ENCODE measurements at places on chromosomes 6 and 20.

DNA sequence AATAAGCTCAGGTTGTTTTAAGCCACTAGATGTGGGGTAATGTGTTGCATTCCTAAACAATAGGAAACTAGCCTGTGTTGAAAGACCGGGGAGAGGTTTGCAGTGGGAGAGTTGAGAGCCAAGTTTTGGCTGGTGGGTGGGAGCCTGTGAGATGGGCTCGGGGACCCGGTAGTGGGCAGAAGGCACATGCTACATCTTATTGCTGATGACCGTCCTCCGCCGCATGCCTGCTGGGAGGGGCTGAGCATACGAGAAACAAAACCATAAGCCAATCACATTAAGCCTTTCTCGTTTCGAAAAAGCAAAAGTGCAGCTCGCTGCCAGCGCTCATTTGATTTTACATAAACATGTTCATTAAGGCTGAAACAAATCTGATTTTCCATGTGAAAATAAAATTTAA is 57.4 kb upstream of the MPC1 start:
- DNase-seq, result no peak

DNA sequence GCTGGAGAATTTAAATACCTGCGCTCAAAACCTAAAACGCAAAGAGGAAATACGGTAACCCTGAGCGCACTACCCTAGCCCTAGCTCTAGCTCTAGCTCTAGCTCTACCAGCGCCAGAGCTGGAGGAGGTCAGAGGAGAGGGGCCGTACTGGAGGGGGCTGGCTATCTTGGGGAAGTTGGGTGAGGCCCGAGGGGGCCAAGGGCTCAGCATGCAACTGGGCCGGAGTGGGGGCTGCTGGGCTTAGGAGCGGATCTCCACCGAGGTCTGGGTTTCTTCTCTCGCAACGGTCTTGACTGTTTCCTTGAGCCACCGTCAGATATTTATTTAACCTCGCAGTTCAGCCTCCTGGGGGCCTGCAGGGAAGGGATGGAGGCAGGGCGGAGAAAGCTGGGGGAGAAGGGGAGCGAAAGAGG is 91.0 kb downstream of the NCR2 start:
- DNase-seq, result peak; percentile 50

DNA sequence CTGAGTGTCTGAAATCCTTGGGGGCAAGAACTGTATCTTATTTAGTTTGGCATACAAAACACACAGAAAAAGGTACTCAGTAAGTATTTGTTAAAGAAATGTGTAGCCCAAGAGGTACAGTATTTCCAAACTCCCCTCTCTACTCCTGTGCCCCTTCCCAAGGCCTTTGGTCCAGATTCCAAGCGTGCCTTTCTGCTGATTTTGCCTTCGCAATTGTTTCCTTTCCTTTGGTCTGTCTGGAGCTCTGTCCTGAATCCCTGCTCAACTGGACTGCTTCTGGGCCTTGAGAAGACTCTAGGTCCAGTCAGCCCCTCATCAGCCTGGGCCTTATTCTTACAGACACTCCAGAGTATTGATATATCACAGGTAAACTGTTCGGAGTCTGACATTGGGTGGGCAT is 122.2 kb upstream of the SYNCRIP start:
- DNase-seq, result no peak

GRCh38 chr6:106396426-106397220 is 36.1 kb downstream of the CRYBG1 start:
- no peak for DNase-seq

- DNase-seq, result no peak
These were observed 9.6 kb upstream of the IL17A start for GRCh38 chr6:52176550-52176949.

- DNase-seq, result no peak
These were observed 23.8 kb upstream of the ADIG start for GRCh38 chr20:38557174-38557573.

GRCh38 chr20:62285151-62285550 is 17.6 kb upstream of the ADRM1 start:
- DNase-seq, result no peak

- DNase-seq, result peak; percentile 64
These were observed 9.7 kb upstream of the ZNF334 start for GRCh38 chr20:46523108-46523507.

- no peak for DNase-seq
These were observed 88.5 kb downstream of the BCAS1 start for GRCh38 chr20:53981752-53982437.

DNA sequence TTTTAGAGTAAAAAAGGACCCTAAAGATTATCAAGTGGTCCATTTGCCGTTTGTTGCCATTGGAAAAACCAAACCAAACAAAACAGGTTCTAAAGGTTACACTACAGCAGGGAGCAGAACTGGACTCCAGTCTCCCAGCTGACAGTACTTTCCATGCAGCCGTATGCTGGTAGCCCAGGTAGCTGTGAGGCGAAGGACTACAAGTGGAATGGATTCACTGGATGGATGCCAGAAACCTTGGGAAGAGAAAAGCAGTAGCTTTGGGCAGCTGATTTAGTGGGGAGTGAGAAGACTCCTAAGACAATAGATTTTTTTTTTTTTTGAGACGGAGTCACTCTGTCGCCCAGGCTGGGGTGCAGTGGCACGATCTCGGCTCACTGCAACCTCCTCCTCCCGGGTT is 88.3 kb downstream of the SASH1 start:
- no peak for DNase-seq

- no peak for DNase-seq
These were observed 38.0 kb downstream of the TNFAIP3 start for GRCh38 chr6:137904822-137905617.

DNA sequence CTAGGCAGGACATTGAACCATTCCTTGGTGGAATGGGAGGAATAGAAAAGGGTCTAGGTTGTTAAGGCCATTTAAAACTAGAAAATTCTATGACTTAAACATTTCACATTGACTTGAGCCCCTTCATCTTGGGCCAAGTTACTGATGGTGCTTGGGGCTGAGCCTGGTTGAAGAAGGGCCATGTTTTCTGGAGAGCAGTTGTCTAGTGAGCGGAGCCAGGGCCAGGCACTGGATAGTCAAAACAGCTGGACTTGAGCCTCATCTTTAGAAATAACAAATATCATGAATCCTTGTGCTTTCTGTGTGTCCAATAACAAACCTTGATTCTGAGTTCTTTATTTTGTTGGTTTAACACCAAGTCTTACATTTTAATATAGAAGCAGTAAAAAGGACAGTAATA is 134.6 kb upstream of the TCF21 start:
- no peak for DNase-seq

DNA sequence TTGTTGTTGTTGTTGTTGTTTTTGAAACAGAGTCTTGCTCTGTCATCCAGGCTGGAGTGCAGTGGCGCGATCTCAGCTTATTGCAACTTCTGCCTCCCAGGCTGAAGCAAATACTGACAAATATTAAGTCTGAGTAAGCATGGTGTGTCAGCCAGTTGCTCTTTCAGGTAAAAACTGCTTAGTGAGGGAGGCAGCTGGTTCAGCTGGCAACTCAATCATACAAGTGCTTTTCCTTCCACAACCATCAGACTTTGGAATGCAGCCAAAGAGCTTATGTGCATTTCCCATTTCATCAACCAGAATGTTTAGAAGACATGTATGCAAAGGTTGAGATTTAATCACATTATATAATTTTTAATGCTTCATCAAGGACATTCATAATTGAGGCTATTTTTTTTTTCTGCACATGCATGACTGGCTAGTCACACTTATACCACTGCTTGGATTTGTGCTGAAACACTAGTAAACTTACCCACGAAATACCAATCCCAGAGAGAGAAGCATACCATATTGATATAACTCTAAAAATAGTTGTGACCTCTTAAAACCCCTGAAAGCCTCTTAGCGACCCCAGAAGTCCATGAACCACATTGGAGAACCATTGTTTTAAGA is 56.0 kb downstream of the CLIC5 start:
- DNase-seq, result peak; percentile 67

GRCh38 chr20:61050336-61050890 is 201.6 kb upstream of the CDH4 start:
- no peak for DNase-seq

DNA sequence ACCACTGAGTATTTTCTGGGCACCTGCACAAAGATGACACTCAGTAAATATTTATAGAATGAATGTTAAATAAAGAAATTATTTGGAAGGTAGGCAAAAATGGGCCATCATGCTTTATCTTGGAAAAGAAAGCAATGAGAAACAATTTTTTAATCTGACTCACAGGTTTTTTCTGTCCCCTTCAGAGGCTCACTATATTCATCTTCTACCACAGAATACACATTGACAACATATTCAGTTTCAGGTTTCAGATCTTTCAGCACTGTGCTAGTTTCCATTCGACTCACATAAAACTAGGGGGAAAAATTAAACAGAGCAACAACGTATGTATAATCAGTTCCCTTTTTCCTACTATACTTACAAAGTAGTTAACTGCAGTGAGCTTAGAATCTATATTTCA is 58.3 kb downstream of the COL12A1 start:
- DNase-seq, result no peak

- DNase-seq, result no peak
These were observed 324.4 kb upstream of the NT5E start for GRCh38 chr6:85125526-85125925.

GRCh38 chr6:84346372-84346771 is 118.9 kb upstream of the CEP162 start:
- no peak for DNase-seq

GRCh38 chr6:94350833-94351232 is 931.5 kb upstream of the EPHA7 start:
- DNase-seq, result no peak

- DNase-seq, result no peak
These were observed 77.8 kb downstream of the ARHGAP18 start for GRCh38 chr6:129632172-129632613.

GRCh38 chr6:165183496-165184140 is 125.8 kb downstream of the C6orf118 start:
- DNase-seq, result no peak

GRCh38 chr20:13121840-13122515 is 99.1 kb upstream of the ISM1 start:
- no peak for DNase-seq

- DNase-seq, result no peak
These were observed 115.0 kb downstream of the SLC24A3 start for GRCh38 chr20:19327401-19327800.

- no peak for DNase-seq
These were observed 514.3 kb upstream of the CITED2 start for GRCh38 chr6:139888681-139889122.

DNA sequence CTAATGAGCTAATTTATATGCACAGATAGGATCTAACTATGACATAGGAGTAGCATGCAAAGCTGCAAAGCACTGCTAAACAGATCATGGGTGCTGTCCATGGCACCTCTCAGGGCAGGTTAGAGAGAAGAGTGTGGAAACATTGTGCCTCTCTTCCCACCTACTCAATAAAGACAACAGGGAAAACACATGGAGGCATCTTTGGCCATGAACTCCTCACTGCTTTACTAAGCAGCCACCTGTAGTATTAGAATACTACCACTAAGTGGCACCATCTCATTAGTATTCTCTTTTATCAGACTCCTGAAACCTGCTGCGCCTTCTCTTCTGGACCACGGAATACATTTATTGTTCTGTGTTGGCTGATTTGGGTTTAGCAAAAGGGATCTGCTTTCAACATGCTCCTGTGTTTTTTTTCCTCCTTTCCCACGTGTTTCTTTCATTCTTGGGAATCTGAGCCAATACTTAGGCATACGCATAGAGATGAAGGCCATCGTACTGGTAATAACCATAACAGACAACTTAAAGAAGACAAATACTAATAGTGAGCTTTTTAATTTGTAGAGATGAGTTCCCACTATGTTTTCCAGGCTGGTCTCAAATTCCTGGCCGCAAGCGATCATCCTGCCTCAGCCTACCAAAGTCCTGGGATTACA is 9.4 kb upstream of the HDDC2 start:
- DNase-seq, result peak; percentile 82

GRCh38 chr6:15344192-15344519 is 98.3 kb downstream of the JARID2 start:
- DNase-seq, result no peak

DNA sequence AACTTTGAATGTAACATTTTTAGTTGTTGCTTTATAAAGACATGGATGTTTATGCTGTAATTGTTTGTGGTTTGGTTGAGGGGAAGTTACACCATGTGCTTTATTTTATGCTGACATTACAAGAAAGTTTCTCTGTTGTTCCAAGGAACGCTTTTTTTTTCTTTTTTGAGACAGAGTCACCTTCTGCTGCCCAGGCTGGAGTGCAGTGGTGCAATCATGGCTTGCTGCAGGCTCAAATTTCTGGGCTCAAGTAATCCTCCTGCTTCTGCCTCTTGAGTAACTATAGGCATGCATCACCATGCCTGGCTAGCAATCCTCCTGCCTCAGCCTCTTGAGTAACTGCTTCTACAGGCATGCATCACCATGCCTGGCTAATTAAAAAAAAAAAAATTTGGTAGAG is 21.0 kb upstream of the IFNGR1 start:
- peak; percentile 53 for DNase-seq

DNA sequence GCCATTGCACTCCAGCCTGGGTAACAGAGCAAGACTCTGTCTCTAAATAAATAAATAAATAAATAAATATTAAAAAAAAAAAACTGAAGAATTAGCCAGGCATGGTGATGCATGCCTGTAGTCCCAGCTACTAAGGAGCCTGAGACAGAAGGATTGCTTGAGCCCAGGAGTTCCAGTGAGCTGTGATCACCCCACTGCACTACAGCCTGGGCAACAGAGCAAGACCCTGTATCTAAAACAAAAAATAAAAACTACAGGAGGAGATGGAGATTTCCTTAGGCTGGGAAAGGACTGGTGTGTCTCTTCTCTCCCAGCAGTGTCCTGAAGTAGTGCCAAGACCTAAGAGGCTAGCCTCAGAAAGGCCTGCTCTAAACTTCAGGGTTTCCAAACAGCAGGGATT is 8.1 kb upstream of the GTF3C6 start:
- DNase-seq, result no peak

DNA sequence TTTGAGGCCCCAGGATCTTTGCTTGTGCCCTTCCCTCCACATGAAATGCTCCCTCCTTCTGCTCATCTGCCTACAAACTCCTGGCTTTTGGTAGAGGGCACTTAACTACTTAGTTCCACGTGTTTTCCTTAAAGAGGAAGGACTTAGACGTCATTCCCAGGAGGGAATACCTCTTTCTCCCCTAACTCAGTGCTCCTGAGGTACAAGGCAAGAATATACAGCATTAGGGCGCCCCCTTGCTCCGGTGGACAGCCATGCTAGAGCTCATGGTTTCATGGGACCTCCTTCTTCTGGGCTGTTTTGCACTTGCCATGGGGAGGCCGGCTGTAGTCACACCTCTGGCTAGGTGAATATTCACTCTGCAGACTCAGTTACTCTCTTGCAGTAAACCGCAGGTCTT is 93.8 kb upstream of the LY86 start:
- peak; percentile 57 for DNase-seq

GRCh38 chr6:56714273-56714672 is 71.6 kb upstream of the DST start:
- DNase-seq, result no peak

- DNase-seq, result no peak
These were observed 15.5 kb downstream of the RTF2 start for GRCh38 chr20:56483970-56484369.

- no peak for DNase-seq
These were observed 142.1 kb upstream of the RSPO3 start for GRCh38 chr6:126976253-126976797.

GRCh38 chr20:33812908-33813462 is 1.8 kb downstream of the CHMP4B start:
- peak; percentile 83 for DNase-seq

All from hepatocyte (in vitro differentiated cells).